SJSA1 (cell line): ENCODE measurements at places on chromosomes 13 and 19.

DNA sequence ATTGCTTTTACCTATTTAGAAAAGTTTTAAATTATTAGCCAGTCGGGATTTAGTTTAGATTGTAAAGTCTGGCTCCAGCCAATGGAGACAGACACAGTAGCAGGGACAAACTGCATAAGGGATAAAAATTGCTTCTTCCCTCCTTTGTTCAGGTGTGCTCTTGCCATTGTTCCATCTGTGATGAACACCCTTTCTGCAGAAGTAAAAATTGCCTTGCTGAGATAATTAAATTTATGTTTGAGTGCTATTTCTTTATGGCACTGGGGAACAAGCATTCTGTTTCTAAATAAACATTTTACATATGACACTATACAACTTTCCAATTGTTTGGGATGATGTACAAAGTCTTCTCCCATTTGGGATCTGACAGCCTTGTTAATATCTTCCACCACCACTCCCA, 18.0 kb downstream of the OR7C2 start:
- H3K36me3 ChIP-seq = no peaks in the 10 kb centered on the region
- H3K27me3 ChIP-seq = no peaks in the 10 kb centered on the region

GRCh38 chr19:14146789-14147216, 10.4 kb upstream of the ASF1B start:
- H3K36me3 ChIP-seq = 0 out of 2 replicates have a peak, but pooled peaks cover 3% of the 10 kb centered on the region
- H3K27ac ChIP-seq = no peak overlapping the region
- no peak for DNase-seq
- H3K4me1 ChIP-seq = no peaks in the 10 kb centered on the region; the same call in 1 of the 2 replicates
- H3K27me3 ChIP-seq = no peaks in the 10 kb centered on the region

DNA sequence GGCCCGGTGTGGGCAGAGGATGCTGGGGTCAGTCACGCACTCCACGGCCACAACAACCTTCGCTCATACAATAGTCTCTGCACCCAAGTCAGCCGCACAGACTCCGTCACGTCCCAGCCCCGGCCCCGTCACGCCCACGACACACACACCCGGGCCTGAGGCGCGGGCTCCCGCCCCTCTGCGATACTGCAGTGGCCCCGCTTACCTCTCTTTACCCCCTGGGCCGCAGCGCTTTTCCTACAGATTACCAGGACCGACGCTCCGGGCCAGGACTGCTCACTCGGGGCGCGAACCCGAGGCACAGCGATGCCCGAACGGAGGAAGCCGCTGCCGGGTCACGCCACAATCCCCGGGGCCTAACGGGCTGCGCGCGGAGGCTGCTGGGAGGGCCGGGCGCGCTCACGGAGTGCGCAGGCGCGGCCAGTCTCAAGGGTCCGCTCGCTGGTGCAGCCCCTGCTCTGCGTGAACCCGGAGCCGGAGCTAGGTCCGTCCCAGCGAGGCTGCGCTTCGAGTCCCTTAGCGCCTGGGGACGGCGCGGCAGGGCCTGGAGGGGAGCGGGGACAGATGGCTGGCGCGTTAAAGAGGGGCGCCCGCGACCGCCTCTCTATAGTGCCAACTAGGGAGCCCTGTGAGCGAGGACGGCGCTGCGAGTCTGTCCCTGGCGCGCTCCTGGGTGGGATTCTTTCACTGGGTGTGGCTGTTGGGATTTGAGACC, at the start of gene ZFP82:
Gene ZFP82, minus strand, starts transcription at position 358 of the 715 bp plus-strand sequence. CDS start 8,855 bp downstream, outside the sequence.
- H3K4me3 ChIP-seq = peak within 1 kb of the TSS; percentile 58
- no peaks in the 10 kb centered on the region for H3K27me3 ChIP-seq
- peaks cover 4% of the 10 kb centered on the region; the same call in 1 of the 2 replicates for H3K36me3 ChIP-seq
- H3K27ac ChIP-seq = peak within 1 kb of the TSS; percentile 71

DNA sequence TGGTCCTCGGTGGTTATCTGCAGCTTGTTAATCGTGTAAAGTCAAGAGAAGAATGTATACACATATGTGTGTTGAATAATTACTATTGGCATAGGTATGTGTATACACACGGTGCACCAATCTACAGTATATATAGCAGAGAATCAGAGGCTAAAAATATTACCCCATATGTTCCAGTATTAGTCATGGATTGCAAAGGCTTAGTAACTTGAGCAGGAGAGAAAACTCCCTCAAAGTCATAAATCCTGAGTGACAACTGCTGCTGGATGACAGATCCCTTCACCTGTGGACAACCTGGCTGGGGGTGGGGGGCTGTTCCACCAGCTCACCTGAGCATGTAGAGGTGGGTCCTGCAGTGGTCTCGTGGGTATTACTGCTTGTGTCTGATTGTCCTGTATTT, 185.0 kb downstream of the ZNF536 start:
- no peak for DNase-seq
- H3K36me3 ChIP-seq = no peaks in the 10 kb centered on the region
- no peak overlapping the region for H3K27ac ChIP-seq
- no peak overlapping the region for H3K4me3 ChIP-seq
